ENCODE measurements at places on chromosomes 2 and 18.

DNA sequence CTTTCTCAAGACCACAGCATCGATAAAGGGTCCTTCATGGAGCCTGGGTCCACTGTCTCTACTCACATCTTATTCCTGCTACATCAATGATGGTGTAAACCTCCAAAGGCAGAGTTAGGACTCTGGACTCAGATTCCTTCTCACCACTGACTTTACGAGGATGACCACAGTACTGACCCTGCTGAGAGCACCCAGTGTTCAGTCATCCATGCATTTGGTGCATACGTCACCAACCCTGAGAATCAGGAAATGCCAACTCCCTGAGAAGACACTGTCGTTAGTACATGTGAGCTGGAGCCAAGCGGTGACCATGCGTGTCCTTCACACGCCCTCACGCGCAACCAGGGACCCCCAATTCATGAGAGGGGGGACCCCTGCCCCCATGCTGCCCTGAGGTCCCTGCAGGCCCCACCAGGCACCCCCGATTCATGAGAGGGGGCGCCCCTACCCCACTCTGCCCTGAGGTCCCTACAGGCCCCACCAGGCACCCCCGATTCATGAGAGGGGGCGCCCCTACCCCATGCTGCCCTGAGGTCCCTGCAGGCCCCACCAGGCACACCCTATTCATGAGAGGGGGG lies 178.4 kb upstream of the TPO start:
- no peak for DNase-seq

- no peak for DNase-seq
Measured at GRCh38 chr18:12021596-12021995, 40.3 kb downstream of the IMPA2 start.

GRCh38 chr2:238502088-238502810 lies 75.5 kb downstream of the ASB1 start:
- DNase-seq, result no peak

DNA sequence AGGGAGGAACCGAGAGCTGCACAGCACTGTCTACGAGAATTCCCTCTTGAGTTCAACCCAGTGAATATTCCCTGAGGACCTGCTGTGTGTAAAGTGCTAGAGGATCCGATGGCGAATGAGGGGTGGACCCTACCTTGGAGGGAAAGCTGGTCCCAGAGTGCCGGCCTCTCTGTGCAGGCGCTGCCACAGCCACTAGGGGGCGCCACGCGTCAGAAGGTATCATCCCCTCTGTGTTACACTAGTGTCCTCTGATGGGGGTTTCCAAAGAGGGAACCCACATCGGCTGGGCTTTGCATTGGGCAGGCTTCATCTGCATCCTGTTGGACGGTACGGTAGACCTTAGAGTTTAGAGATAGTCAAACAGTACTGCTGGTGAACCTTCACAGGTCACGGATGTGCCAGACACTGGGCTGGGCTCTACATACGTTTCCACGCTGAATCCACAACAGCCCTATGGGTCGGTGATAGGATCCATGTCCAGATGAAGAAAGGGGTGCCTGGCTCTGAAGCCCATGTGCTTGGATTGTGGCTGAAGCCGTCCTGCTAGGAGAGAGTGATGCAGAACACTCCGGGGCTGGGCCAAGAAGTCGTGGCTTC lies 39.0 kb downstream of the COA5 start:
- DNase-seq, result peak; percentile 52

DNA sequence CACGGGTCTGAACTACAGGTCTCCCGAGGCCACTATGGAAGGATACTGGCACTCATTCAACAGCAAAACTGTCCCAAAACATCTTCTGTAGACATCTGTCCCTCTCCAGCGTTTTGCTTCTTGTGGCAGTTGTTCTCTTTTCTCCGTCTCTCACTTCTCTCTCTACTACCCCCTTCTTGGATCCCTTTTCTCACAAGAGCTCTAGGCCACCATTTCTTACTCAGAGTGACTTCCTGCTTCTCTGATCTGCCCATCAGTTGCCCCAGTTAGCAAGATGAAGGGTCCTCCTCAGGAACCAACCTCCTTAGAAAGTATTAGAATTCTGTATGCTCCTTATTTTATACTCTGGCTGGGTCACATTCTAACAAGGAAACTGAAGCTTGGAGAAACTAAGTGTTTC lies 32.6 kb downstream of the BCL2 start:
- DNase-seq, result no peak

- no peak for DNase-seq
Measured at GRCh38 chr2:44618251-44619023, 256.7 kb downstream of the CAMKMT start.

GRCh38 chr2:2173633-2174032 lies 157.4 kb downstream of the MYT1L start:
- no peak for DNase-seq

- no peak for DNase-seq
Measured at GRCh38 chr2:98539056-98539735, 69.1 kb downstream of the COA5 start.

DNA sequence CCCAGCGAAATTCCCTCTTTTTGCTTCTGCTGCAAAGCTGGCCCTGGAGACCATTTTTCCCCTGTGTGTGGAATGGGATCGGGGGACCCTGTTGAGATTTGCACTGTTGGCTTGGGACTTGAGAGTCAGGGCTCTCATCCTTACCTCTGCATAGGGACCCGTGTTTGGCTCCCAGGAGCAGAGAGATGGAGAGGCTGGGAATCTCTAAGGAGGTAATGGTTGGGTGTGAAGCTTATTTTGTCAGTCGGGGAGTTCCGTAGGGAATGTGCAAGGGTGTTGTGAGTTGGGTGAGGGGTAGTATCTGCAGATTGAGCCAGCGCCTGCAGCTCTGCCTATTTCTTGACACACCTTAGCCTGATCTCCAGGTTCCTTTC lies 4.5 kb downstream of the GATA6 start:
- DNase-seq, result no peak

GRCh38 chr2:201363857-201364560 lies 6.9 kb upstream of the FLACC1 start:
- no peak for DNase-seq

- no peak for DNase-seq
Measured at GRCh38 chr2:144630459-144631215, 110.7 kb upstream of the ZEB2 start.

DNA sequence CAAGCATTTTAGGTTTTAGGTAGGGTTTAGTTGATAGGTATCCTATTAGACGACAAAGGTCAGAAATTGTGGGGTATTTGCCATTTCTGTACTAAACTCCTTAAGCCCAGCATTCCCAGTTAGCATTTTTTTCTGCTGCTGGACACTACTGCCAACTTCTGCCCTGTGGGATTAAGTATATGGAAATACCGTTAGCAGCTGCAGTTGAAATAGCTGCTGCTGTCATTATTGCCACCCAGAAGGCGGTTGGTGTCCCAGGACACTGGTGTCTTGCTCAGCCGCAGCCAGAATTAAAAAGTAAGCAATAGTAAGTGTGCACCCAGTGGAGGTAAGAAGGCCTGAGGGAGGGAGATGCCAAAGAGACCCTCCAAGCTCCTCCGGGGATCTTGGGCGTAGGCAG lies 1.9 kb upstream of the UXS1 start:
- no peak for DNase-seq

GRCh38 chr2:43344868-43345373 lies 118.5 kb upstream of the ZFP36L2 start:
- no peak for DNase-seq

GRCh38 chr2:20231598-20232026 lies 6.7 kb upstream of the SDC1 start:
- DNase-seq, result no peak

GRCh38 chr2:88627856-88628570 lies 749 bp upstream of the EIF2AK3 start:
- DNase-seq, result peak; percentile 88

DNA sequence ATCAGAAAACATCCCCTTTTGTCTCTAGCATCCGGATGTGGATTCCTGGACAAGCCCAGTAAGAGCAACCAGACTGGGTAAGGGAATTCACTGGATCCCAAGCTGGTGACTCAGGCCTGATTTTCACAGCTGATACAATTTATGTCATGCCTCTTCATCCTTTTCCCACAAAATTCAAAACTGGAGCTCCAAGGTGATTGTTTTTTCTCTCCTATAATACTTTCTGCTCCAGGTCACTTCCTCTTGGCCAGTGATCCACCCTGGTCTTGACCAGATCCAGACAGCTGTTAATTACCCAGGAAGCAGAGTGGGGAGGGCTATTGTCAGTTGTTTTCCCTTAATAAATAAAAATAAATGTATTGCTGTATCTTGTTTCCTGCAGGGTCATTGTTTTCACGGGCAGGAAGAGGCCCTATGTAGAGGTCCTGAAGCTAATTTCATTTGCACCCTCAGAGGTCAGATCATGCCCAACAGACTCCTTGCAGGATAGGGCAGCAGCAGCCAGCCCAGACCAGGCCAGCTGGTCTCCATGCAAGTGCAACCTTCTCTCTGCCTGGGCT lies 57.6 kb downstream of the EVA1A start:
- no peak for DNase-seq

GRCh38 chr2:236675526-236675925 lies 105.9 kb downstream of the ACKR3 start:
- DNase-seq, result no peak

GRCh38 chr2:170843656-170844055 lies 27.0 kb downstream of the GAD1 start:
- no peak for DNase-seq

GRCh38 chr18:9952633-9953416 lies 39.0 kb downstream of the VAPA start:
- no peak for DNase-seq

DNA sequence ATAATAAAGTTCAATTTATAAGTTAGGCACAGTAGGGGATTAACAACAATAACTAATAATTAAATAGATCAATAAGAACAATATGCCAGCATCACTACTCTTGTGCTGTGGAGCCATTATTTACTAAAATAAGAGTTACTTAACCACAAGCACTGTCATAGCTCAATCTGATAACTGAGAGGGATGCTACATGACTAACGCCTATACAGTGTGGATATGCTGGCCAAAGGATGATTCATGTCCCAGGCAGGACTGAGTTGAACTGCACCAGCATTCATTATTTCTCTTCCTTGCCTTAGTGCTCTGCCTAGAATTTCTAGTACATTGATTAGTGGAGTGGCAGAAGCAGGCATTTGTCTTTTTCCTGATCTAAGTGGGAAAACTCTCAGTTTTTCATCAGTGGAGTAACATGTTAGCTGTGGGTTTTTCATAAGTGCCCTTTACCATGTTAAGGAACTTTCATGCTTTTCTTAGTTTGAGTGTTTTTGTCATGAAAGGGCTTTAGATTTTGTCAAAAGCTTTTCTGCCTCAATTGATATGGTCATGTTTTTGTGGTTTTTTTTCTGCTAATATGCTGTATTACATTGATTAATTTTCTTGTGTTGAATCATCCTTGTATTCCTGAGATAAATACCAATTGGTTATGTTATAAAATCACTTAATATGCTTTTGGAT lies 21.7 kb downstream of the KIAA1328 start:
- DNase-seq, result no peak

DNA sequence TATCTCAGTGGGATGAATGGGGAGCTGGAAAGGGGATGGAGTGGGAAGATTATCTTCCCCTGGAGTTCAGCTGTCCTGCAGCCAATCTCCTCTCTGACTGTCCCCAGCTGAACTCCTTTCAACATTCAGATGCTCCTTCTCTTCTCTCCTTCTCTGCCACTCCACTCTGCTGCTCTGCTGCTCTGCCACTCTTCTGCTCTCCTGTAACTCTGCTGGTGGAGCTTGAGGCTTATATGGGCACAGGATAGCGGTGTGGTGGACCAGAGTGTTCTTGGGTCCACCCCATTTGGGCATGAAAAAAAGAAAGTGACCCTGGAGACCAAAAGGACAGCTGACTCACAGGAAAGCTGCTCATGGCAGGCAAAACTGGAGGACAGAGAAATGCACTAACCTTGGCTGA lies 26.6 kb downstream of the FAHD2B start:
- DNase-seq, result no peak

DNA sequence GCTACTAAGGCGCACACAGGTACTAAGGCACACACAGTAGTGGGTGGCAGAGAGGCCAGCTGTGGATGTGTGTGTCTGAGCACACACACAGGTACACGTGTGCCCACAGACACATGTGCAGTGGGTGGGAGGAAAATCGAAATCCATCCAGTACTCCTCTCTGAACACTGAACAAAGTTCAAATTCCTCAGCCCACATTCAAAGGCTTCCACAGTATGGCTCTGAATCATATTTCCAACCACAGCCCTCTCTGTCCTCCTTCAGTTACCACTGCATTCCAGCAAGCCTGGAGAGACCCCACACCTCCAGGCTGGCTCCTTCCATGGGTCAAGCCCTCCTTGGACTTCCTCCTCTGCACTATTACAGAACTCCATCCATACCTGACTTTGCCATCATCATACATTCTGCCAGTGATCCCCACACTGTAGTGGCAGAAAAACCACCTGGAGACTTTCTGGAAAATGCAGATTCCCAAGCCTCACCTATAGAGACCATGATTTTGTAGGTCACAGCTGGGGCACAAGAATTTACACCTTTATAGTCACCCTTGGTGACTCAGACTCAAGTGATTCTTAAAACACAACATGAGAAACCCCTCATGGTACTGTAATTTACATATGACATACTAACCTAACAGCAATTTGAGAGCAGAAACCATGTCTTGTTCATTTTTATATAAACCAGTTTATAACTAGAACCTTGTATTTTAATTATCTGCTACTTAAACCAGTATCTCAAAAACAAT lies 31.4 kb downstream of the EPG5 start:
- no peak for DNase-seq

Measured in CD8-positive, alpha-beta memory T cell (primary cell).